ENCODE measurements at places on chromosomes 16 and 17. TPM values are rescaled to one million over a fixed set of nuclear protein-coding genes. Genes with fewer than 3 reads are reported as not detected.
A peak's percentile ranks its signal among the peaks of the same experiment; 100 is the strongest.

AXIN2 gene
- 66.5 TPM for total RNA-seq

MBTPS1 gene
- 53.8 TPM for total RNA-seq

TP53TG3C gene
- not detected for total RNA-seq

KRT31 gene
- not detected for total RNA-seq

TSPOAP1 gene
- 27.9 TPM for total RNA-seq

DHRS7C gene
- total RNA-seq = not detected

NPIPB2 gene
- 10.1 TPM for total RNA-seq

WNT9B gene
- total RNA-seq = not detected

PIRT gene
- total RNA-seq = 0.07 TPM

TP53TG3B gene
- total RNA-seq = not detected

- DNase-seq = no peak
Observed at GRCh38 chr16:9016824-9017223, 53.1 kb upstream of the USP7 start.

DNA sequence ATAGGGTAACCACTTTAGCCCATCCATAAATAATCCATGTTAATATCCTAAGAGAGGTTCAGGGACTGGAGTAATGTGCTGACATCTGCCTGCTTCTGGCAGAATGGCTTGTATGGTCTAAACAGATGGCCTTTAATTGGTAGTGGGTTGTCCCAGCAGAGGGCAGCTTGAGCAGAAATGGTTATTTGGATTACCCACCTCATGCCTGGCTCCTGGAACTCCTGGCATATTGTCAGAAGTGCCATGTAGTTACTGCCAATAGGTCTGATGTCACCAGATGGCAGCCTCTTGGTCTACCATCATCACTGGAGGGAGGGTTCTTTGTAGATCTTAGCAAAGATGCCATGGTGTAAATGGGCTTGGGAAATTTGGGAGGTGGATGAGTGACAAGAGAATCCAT, 157.5 kb upstream of the SOX9 start:
- DNase-seq = no peak

- DNase-seq = no peak
Observed at GRCh38 chr16:88454523-88454947, 1.5 kb downstream of the ZFPM1 start.

DNA sequence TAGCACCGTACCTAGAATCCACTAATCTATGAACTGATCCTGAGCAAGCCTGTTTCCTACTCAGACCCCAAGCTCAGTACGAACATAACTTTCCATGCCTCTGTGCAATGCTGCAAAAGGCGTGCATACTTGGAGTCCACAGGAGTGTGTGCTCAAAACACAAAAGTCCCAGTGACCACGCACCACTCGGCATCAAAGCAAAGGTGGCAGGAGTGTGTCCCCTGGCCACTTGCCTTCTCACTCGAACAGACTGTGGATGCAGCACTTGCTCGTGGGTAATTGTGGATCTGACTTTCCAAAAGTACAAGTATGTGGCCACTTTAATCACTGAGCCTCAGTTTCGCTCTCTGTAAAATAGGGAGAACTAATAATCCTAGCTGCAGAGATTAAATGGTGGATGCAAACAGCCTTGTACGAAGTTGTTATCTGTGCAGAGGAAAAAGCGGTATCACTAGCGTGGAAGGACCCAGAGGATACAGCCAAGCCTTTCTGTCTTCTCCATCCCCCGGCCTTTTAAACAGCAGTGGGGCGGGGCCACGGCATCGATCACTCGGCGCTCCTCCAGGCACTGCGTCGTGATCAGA, 311 bp upstream of the KDM8 start:
- no peak for DNase-seq

DNA sequence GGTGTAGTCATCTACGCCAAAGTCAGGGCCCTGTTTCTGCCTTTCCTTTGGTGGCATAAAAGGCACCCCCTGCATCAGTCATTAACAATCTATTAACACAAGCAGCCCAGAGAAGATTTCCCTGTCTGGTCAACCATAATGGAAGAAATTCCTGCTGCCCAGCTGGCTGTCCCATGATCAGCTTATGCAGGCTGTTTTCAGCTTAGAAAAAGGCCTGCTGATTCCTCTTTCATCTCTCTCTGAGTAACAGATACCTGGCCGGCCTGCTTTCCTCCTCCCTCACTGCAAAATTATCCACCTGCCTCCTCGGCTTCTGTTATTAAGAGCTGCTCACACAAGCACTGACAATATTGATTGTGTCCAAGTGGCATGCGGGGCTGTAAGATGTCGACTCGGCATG, 70.3 kb upstream of the MMP2 start:
- no peak for DNase-seq

DNA sequence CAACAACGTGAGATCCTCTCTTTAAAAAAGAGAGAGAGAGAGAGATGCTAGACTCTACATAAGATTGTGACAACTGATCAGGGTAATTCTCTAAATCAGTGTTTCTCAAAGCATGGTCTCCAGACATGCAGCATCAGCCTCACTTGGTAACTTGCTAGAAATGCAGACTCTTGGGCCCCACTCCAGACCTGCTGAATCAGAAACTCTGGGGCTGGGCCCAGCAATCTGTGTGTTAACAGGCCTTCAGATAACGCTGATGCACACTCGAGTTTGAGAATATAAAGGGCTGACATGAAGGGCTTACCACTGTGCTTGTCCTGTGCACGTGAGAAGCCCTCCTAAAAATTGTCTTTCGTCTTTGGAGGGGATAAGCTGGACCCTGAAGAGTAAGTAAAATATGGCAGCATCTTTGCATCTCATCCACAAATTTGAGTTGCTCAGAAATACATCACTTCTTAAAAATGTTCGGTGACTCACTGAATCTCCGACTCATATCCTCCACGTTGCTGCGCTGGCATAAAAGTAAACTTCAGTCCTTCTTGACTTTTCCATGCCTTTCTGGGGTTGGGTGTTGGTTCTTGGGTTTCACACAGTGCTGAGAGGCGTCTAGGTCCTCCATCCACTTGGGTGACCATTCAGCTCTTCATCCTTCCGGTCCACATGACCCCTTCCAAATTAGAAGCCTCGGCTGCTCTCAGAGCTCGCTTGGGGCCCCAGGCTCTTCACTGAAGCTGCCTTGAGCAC, 26.1 kb upstream of the KDM8 start:
- no peak for DNase-seq

- no peak for DNase-seq
Observed at GRCh38 chr16:4803401-4803844, 990 bp upstream of the ROGDI start.

GRCh38 chr17:78428025-78428575, 49.7 kb downstream of the PGS1 start:
- no peak for DNase-seq

DNA sequence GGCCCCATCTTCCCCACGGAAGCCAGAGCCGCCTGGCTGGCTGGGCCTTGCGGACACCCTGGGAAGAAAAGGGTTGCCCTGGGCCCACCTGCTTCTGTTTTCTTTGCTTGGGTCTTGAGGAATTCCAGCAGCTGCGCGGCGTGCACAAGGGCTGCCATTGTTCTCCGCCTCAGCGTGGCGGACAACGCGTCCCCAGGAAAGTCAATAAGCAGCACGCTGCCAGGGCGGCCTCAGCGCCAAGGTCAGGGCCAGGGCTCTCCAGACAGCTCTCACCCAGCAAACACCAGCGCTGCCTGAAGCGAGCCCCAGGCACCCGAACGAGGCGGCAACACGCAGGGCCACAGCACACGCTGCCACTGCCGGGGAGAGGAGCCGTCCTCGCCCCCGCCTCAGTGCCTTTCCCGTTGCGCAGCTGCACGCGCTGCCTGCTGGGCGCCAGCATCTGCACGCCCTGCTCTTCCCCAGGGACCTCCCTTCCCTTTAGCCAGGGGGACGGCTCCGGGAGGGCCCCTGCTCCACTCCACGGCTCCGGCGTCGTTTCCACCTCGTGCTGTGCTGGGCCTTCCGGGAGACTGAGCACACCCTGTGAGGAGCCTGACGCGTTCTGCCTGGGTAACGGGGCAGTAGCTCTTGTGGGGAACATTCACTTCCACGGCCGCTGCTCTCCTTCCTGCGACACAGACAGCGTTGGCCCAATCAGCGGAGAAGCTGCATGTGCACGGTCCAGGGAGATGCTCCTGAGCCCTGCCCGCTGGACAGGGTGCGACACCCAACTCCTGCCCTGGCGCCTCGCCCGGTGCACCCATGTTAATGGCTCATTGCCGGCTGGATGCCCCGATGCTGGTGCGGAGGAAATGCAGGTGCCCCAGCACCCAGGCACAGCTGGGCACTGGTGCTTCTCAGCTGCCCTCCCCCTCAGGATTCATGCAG, 57.8 kb downstream of the LMF1 start:
- peak; percentile 54 for DNase-seq

DNA sequence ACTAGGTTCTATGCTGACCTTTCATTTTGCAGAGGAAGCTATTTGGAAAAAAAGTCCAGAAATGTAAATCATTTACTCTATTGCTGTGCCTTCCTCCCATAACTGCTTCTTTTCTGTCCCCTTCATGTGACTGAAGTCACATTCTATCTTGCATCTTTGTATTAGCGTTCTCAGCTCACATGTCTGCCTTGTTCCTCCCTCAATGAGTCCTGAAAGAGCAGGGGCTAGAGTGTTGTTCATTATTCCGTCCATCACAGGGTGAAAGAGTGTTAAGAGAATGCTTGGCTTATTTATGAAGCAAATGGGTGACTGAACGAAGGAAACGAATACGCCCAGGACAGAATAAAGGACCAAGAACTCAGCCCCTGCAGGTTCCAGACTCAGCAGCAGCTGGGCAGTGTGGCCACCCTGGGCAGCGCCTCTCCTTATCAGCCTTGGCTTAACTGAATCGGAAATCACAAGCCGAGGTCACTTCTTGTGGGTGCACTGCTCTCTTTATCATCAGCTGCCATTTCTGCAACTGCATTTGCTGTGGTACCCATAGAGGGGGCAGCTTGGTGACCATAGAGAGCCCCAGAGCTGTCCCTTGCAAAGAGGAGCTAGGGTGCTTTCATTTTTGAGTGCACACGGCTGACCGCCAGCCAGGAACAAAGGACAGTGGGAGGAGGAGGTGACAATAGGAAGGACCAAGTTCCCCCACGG, 1.8 kb upstream of the PIK3R6 start:
- DNase-seq = no peak

GRCh38 chr16:28880589-28880915, 2.3 kb downstream of the ATP2A1 start:
- no peak for DNase-seq

DNA sequence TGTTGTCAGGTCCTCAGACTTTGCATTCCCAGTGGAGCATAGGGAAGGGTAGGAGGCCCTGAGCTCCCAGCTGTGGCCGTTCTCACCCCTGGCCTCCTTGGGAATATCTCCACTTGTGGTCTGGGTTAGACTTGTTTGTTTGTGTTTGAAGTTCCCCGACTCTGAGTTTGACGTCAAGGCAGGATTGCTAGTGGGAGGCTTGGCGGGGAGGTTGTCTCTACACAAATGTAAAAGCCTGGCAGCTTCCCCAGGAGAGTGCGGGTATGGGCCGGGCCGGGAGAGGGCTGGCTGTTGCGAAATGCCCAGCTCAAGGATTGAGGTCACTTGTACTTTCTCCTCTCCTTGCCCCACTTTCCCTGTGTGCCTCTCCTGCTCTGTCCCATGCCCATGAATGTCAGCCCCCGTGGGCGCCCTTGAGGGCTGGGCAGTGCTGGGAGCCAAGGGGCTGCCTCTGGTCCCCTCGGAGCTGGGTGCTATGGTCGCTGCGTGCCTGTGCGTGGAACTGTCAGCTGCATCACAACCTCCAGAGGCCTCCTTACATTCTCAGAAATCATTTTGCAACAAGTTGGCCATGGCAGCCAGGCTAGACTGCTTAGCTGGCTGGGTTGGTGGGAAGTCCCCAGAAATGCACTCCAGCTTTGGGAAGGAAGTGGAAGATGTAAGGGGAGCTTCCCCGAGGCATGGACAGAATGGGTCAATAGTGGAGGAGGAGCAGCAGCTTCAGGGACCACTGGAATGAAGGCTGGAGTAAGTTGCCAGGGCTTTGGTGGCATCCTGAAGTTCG, 84.3 kb downstream of the KSR1 start:
- DNase-seq = no peak

- DNase-seq = no peak
Observed at GRCh38 chr16:57051696-57052228, 40.6 kb upstream of the CPNE2 start.

DNA sequence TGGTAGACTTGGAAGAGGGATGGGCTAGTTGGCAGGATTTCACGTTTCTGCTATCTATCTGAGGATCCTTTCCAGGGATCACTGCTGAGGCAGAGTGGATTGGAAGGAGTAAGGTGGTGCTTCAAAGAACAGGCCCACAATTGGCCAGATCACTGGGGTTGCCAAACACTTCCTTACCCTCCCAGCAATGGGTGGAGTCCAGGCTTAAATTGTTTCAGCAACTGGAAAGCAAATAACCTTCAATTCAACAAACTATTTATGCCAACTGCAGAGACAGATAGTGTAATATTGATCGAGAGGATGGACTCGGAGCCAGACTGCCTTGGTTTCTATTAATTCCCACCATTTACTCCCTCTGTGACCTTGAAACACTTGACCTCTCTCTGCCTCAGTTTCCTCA, 2.1 kb downstream of the ARRB2 start:
- no peak for DNase-seq

GRCh38 chr17:63930951-63931575, 1.1 kb downstream of the CD79B start:
- DNase-seq = no peak

- no peak for DNase-seq
Observed at GRCh38 chr17:38861399-38861843, 7.9 kb upstream of the RPL23 start.

- DNase-seq = no peak
Observed at GRCh38 chr16:782258-782657, 5.9 kb downstream of the RPUSD1 start.

GRCh38 chr16:89572073-89572484, 3.5 kb upstream of the CPNE7 start:
- DNase-seq = no peak

DNA sequence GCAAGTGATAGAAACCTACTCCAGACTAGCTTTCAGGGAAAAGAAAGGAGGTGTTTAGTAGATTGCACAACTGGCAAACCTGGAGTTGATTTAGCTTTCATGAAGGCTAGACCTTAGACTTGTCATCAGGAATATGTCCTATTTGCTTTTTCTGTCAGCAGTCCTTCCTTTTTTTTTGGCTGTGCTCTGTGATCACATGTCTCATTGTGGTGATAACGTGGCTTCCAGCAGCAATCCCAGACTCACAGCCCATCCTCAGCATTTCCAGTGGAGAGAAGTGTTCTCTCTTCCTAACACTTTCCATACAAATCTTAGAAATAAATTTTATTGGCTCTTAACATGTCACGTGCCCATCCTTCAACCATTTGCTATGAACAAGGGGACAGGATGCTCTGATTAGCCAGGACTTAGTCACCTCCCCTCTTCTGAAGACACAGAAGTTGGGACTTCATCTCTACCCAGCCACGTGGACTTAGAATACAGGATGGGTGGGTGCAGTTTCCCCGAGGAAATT, 74.7 kb downstream of the CDH13 start:
- DNase-seq = no peak

DNA sequence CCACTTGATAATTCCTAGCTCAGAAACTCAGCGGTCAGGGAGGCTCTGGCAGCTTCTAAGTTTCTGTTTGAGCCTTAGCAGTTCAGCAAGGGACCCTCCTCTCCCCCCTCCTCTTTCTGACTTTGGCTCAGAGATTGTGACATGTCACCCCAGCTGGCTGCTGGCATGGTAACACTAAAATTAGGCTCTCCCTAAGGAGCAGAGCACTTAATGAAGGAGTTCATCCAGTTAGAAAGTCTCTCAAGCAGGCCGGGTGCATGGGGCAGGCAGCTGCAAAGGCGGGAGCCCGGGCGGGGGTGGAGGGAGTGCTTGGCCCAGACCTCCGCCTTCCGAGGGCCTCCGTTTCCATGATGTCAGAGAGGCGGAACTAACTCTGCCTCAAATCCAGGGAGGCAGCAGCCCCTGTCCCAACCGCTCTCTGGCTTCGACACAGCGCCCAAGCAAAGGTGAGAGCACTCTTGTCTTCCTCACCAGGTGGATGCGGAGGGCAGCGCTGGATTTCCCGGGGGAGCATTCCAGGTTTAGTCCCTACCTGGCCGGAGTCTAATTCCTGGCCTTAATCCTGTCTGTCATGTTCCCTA, 128.0 kb upstream of the PLCG2 start:
- DNase-seq = no peak

Measured in neural crest cell (in vitro differentiated cells).